Kidney glomerular epithelial cell (primary cell): ENCODE measurements at places on chromosomes 1 and 21.

GRCh38 chr1:168408884-168409283 is 128.2 kb downstream of the TBX19 start:
- DNase-seq: peak; percentile 81

- peak; percentile 67 for DNase-seq
These were observed 16.9 kb upstream of the EFCAB14 start for GRCh38 chr1:46735708-46736324.

GRCh38 chr1:232538224-232538942 is 91.5 kb downstream of the SIPA1L2 start:
- peak; percentile 97 for DNase-seq

DNA sequence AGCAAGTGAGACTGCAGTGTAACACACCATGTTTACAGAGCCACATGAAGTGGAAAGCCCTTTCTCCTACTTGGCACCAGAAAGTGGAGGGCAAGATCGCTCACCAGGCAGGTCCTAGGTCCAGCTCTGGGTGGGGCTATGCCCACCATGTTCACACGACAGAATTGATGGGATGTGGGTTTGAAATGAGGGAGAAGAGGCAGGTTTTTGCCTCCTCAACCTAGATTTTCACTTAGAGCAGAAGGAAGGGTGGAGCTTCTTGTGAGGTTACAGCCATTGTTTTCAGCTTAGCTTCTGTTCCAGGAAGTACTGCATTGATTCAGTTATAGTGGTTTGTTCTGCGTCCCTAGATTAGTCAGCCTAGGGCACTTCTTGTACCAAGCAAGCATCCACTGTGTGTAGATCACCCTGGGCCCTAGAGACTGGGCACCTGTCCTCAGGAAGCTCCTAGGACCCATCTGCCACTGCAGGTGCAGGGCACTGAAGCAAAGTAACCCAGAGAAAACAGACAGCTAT is 2.3 kb downstream of the CD53 start:
- DNase-seq: no peak

GRCh38 chr1:192342842-192343241 is 26.1 kb downstream of the RGS21 start:
- no peak for DNase-seq

DNA sequence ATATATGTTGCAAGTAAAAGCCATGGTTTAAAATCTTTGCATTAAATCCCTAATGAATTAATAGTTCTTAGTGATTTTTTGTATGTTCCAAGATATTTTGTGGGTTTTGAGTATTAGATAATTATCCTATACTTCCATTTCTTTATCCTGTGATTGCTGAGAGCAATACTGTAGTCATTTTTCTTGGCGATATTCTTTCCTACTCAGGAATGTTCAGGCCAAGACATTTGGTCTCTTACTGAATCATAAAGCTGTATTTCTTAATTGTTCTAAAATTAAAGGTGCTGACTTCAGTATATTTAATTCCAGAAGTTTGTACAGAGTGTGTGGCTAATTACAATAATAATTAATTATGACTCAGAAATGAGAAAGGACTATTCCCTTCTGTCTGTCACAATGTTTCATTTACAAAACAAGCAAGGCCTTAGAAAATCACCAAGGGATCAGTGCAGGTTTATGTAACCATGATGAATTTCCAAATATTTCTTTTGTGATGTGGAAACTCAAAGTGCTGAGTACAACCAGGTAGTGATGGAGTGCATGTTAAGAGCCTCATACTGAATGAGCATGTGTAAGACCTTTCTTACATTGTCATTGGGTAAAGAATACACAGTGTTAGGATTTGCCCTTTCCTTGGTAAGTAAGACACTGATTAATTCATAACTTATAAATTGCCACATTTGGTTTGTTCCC is 161.2 kb downstream of the HMCN1 start:
- peak; percentile 25 for DNase-seq
